ENCODE measurements at places on chromosomes 12 and 14. TPM values are rescaled to one million over a fixed set of nuclear protein-coding genes. Genes with fewer than 3 reads are reported as not detected.

- no peak for DNase-seq
Observed at GRCh38 chr14:72747652-72748051, 146.2 kb downstream of the DPF3 start.

- DNase-seq, result no peak
Observed at GRCh38 chr14:22007363-22007762, 333.7 kb upstream of the OR4E1 start.

Gene CLEC4C
- 0.26 TPM for total RNA-seq

Gene RERG
- total RNA-seq, result not detected

- no peak for DNase-seq
Observed at GRCh38 chr12:67826148-67826547, 163.1 kb upstream of the IFNG-AS1 start.

- no peak for DNase-seq
Observed at GRCh38 chr12:89947437-89948270, 239.0 kb upstream of the ATP2B1 start.

Gene CACNA1C
- 0.81 TPM for total RNA-seq

DNA sequence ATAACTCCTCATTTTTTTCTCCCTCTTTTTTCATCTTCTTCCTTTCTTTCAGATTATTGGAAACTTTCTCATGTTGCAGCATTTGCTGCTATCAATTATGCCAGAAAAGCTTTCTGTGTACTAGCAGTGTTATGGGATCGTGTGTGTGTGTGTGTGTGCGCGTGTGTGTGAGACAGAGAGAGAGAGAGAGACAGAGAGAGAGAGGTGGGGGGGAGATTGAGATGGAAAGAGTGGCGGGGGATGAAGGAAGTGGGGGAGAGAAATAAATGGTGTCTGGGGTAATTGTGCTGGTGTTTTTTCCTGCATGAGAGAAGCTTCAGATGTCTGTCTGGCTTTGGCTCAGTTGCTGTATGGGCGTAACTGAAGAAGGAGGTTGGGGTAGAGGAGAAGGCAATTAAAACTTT, 268.9 kb downstream of the RAD51B start:
- no peak for DNase-seq

Gene AACS
- total RNA-seq, result 32.7 TPM

DNA sequence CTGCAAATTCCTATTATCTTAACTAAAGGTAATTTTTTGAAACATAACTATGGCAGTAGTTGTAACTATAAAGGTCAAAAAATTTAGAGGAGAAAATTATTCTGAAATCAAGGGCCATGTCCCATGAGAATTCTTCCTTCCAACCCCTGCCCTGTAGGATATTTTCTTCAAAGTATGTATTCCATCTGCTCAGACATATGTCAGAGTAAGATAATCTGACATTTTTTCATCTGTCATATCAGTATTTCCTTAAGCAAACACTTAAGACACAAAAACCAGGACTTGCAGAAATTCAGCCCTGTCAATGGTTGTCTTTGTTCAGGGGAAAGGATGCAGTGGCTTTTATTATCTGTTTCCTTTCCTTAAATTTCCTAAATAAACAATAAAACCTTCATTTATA, 36.3 kb downstream of the ACSS3 start:
- DNase-seq, result no peak

- DNase-seq, result peak; percentile 45
Observed at GRCh38 chr14:23694949-23695663, 58.9 kb downstream of the DHRS2 start.

Gene LRRIQ1
- total RNA-seq, result 0.39 TPM

DNA sequence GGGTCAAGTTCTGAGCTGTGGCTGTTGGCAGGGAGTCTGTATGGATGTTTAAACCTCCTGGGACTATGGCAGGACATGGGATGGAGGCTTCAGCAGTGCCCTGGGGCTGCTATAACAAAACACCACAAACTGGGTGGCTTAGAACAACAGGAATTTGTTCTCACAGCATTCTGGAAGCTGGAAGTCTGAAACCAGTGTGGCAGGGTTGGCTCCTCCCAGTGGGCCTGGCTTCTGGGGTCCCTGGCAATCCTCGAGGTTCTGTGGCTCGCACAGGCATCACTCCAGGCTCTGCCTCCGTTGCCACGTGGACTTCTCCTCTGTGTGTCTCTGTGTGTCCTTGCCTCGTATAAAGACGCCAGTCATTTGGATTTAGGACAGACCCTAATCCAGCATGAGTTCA, 39.9 kb downstream of the FZD10 start:
- DNase-seq, result no peak

DNA sequence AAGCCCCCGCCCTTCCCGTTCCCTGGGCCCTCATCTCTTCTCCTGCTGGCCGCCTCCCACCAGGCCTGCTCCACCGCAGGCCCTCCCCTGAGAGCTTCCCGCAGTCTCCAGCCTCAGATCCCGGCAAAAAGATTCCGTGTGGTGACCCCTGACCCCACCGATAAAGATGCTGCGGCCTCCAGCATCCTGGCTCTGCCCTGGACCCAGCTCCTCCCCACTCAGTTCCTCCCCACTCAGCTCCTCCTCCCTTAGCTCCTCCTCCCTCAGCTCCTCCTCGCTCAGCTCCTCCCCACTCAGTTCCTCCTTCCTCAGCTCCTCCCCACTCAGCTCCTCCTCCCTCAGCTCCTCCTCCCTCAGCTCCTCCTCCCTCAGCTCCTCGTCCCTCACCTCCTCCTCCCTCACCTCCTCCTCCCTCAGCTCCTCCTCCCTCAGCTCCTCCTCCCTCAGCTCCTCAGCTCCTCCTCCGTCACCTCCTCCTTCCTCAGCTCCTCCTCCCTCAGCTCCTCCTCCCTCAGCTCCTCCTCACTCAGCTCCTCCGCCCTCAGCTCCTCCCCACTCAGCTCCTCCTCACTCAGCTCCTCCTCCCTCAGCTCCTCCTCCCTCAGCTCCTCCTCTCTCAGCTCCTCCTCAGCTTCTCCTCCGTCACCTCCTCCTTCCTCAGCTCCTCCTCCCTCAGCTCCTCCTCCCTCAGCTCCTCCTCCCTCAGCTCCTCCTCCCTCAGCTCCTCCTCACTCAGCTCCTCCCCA, 17.0 kb downstream of the NOC4L start:
- no peak for DNase-seq

Gene CACNA2D4
- 0.79 TPM for total RNA-seq

- peak; percentile 89 for DNase-seq
Observed at GRCh38 chr12:101697197-101697929, at the start of gene CHPT1. Gene CHPT1, plus strand, starts transcription at chr12:101697640. Its CDS starts 222 bp downstream, at chr12:101697862.

- DNase-seq, result no peak
Observed at GRCh38 chr12:68359674-68360073, 27.5 kb upstream of the MDM1 start.

Gene PSMC1
- total RNA-seq, result 113 TPM

Gene ART4
- not detected for total RNA-seq

Gene SDSL
- total RNA-seq, result 0.46 TPM

All from H9 (cell line).